ENCODE measurements at places on chromosomes 7 and 10.
A peak's percentile ranks its signal among the peaks of the same experiment; 100 is the strongest.

GRCh38 chr10:25766687-25767221 is 167.3 kb upstream of the MYO3A start:
- peak; percentile 84 for DNase-seq

DNA sequence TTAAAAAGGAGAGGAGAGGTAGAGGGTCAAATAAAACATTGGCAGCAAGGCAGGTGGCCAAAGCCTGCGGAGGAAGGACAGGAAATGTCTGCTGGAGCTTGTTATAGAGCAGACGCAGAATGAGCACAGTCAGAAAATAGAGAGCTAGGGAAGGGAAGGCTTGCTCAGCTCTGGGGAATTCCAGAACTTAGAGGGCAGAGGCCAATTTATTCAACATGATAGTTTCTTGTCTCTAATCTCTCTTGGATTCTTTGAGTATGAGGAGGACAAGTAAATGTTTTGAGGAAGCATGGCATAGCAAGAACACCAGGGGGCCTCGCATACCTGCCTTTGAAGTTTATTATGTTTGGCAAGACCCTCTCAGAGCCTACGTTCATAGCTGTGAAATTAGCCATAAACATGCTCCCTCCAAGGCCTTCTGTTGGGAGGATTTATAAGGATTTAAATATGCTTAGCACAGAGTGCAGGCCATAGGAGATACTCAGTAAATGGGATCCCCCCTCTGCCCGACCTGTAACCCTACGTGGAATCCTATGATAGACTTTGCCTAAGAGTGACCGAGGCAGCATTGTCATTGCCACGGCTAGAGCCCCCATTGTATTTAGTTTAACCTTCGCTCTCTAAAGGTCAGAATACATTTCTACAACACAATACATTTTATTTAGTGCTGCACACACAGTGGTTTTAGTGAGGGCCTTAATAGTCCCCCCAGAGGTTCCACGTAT is 293.9 kb downstream of the CCDC3 start:
- no peak for DNase-seq

- DNase-seq, result no peak
Measured at GRCh38 chr7:92705831-92706230, 115.6 kb upstream of the FAM133B start.

DNA sequence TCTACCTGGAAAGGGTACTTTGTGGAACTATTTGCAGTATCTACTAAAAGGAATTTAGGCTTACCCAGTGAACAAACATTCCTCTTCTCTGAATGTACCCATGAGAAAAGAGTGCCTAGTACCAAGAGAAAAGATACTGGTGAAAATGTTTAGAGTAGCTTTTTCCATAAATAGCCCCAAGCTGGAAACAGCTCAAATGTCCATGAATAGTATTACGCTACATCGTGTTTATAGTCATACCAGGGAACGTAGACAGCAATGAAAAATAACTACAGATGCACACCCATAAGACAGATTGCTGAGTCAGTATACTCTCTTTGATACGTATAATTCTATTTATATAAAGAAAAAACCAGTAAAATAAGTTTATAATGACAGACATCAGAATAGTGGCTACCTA is 285.9 kb downstream of the KLF6 start:
- DNase-seq, result no peak

- DNase-seq, result no peak
Measured at GRCh38 chr7:33700001-33700899, 205.1 kb upstream of the BMPER start.

GRCh38 chr7:154744256-154744860 is 258.6 kb downstream of the PAXIP1 start:
- peak; percentile 23 for DNase-seq

DNA sequence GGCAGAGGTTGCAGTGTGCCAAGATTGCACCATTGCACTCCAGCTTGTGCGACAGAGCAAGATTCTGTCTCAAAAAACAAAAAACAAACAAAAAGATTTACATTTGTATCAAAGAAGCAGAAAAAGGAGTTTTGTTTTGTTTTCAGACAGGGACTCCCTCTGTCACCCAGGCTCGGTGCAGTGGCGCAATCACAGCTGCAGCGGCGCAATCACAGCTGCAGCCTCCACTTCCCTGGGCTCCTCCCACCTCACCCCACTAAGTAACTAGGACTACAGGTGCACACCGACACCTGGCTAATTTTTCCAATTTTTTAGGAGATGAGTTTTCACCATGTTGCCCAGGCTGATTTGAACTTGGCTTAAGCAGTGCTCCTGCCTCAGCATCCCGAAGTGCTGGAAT is 1.8 kb downstream of the ARMC10 start:
- no peak for DNase-seq

GRCh38 chr7:35039343-35039742 is 2.1 kb upstream of the DPY19L1 start:
- no peak for DNase-seq

GRCh38 chr10:100826983-100827818 is 81.8 kb downstream of the PAX2 start:
- DNase-seq, result peak; percentile 72

- no peak for DNase-seq
Measured at GRCh38 chr10:132859084-132859855, 73.3 kb upstream of the NKX6-2 start.

DNA sequence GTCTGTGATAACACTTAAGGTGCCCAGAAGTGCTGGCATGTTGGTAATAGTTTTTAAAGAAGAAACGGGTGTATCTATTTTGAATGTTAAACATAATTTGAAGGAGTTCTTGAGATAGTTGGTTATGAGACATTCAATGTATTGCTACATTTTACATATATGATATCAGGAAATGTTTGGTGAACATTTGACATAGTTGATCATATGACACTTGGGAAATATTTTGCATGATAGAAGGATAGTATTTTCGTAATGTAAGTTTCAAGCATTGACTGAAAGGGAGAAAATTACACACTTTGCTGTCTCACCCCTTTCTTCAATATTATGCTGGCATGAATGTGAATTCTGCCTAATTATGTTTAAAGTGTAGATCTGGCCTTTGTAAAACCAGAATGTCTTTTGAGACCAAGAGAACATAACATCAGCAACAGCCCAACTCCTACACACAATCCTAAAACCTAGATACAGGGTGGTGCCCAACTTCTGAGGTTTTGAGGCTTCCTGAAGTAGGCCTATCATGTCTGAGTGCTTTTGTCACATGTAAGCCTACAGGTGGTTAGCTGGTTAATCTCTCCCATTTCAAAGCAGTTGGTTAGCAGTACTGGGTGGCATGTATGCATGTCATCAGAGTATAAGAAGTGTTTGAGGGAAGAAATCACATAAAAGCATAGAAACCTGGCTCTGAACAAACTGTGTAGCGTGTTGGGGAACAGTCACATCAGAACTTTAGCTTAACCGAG is 2.1 kb downstream of the ADD3 start:
- DNase-seq, result no peak

DNA sequence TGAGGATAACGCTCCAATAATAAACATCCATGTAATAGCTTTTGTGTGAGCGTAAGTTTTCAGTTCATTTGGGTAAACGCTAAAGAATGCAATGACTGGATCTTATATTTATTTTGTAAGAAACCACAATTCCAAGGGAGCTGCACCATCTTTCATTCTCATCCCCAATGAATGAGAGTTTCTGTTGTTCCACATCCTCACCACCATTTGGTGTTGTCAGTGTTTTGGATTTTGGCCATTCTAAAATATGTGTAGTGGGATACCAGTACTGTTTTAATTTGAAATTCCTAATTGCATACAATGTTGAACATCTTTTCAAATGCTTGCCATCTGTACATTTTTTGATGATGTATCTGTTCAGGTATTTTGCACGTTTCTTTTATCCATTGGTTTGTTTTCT is 50.9 kb upstream of the SEMA3D start:
- DNase-seq, result no peak

- no peak for DNase-seq
Measured at GRCh38 chr7:111266613-111267012, 175.7 kb downstream of the LRRN3 start.

DNA sequence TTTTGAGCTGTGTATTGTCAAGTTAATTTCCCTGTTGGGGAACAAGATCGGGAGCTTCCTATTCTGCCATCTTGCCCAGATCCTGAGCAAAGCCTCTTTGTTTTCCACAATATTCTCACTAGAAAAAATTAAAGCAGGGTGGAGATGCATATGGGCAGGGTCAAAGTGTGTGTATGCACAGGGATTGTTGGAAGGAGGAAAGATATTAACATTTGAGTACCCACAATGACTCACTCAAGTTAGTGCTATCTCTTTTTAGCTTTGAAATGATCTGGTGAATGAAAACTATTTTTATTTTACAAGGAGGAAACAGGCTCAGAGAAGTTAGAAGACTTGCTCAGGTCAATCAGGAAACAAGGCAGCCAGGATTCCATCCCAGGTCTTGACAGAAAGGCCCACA is 6.7 kb upstream of the BTBD16 start:
- no peak for DNase-seq

GRCh38 chr7:132257253-132257652 is 319.0 kb downstream of the PLXNA4 start:
- no peak for DNase-seq

Data from H1 (cell line).